ENCODE measurements at places on chromosomes 13 and 19.

- DNase-seq, result no peak
These were observed 536 bp downstream of the PRSS57 start for GRCh38 chr19:694481-695351.

DNA sequence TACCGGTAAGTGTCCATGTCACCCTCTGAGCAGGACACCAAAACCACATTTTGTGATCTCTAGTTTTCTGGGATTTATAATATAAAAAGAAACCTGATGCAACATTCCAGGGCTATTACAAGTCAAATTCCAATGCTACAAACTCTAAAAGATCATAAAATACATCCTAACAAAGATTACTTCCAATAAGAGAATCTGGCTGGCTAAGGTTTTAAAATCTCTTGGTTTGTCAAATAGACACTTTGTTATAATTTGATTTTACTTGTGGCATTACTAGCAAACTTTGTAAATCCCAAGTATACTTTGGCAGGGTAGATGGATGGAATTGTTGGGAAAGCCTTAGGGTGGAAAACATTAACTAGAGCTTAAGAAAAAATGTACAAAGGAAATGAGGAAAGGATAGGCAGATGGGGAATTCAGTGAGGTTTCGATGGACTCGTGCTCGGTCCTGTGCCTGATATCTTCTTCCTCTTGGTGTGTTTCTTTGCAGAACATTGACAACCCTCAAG is 74.0 kb upstream of the POMP start:
- DNase-seq, result no peak

DNA sequence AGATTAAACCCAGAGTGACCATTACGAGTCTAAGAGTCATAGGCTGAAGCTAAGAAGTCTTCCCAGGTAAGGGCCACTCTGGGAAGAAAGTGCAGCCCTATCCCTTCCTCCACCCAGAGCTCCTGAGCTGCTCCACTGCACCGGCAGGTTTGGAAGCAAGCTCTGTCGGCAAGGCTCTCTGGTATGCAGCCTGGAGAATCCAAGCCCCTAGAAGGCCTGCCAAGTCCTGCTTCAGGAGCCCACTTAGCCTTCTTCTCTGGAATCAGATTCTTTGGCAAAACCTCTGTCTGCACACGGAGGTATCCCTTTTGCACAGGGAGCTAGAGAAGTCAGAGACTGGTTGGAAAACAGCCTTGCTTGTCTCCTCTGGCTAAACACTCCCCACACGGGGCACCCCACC is 58.5 kb downstream of the CEBPG start:
- DNase-seq, result no peak

DNA sequence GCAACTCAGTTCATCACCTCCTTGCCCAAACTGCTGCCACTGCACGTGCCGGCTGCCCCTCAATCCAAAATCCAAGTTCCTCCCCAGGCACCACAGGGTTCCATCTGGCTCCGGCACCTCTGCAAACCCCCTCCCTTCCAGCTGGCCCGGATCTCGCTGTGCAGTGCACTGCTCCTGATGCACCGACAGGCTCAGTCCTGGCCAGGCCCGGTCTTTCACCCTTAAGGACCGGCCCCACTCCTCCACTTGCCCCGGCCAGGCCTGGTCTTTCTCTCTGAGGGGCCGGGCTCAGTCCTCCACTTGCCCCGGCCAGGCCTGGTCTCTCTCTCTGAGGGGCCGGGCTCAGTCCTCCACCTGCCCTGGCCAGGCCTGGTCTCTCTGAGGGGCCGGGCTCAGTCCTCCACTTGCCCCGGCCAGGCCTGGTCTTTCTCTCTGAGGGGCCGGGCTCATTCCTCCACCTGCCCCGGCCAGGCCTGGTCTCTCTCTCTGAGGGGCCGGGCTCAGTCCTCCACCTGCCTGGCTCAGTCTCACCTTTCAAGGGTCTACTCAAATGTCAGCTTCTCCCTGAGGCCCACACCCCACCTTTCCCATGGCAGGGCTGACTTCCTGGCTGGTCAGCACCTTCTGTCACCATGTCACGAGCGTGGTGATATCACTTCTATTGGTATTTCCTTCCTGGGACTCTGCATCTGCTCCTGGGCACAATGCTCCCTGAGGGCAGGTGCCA is 6.9 kb downstream of the ZNF787 start:
- DNase-seq, result no peak
